RCC 7860 (cell line): ENCODE measurements at places on chromosomes 3 and 15.

GRCh38 chr3:20218215-20218614 lies 32.2 kb upstream of the SGO1 start:
- DNase-seq, result no peak

DNA sequence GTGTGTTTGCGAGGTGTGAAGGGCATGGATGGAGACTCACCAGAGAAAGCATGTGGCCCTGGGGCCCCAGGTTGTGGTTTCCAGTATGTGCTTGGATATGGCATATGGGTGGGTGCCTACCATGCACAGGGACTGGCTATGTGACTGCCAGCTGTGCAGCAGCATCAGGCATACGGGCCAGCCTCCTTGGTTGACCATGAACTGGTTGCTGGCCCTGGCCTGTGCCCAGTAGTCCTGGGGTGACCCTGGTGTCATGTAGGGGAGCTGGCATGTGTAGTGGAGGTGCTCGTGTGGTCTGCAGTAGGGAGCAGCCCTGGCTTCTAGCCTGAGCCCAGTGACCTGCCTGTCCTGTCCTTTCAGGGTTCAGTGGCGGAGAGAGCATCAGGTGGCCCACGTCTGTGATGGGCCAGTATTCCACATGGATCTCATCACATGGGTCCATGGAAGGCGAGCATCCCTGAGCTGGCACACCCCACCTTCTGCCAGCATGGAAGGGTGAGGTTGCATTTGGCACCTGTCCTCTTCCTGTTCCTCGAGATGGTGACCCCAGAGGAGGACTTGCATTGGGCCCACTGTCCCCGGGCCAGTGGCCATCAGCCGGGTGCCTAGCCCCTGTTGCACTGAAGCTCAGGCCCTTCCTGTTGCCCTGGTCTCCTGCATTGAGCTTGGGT lies 228.9 kb downstream of the SNRPN start:
- no peak for DNase-seq

DNA sequence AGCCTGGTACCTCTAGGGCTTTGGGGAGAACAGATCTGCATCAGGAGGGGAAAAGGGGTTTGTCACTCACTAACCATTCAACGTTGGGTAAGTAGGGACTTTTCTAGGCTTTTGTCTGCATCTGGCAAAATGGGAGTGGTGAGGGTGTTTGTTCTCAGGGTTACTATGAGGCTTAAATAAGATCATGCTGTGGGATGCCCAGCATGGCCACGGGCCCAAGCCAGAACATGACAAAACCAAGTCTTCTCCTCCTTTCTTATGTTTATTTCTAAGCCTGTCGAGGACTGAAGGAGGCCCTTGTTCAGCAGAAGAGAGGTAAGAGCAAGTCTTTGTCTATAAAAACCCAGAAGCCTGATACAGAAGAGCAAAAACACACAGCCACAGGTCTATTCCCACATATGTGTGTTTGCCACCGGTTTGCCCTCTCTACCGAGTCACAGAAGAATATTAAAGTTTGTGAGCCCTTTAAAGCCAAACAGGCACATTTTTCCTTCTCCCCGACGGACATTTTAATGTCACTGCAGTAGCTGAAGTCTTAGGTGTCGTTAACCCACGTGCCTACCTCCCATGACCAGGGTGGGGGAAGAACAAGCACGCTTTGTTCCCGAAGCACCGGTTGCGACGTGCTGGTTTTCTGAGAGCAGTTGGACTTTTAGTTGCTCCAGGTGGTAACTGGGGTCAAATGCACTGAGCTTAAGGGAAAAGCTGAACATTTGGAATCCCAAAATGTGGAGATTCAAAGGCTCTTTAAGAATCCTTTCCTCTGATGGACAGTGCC lies 72.1 kb downstream of the NOX5 start:
- no peak for DNase-seq

- no peak for DNase-seq
Observed at GRCh38 chr3:172782235-172782634, 31.7 kb downstream of the ECT2 start.

DNA sequence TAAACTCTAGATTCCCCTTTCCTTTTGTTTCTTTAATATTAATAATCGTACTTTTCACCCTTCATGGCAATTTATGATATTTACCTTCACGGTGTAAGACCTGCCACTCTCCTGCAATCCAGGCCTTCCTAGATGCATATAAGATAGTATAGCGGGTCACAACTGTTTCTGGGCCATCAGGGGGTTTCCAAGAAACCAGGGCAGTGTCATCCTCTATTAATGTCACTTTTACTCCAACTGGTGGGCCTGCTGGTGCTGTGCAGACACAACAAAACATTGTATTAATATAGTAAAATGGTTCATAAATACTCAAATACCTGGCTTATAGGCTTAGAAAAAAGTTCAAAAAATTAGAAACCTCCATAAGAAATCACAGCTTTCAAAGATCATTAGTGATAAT lies 48.9 kb upstream of the PYGO1 start:
- no peak for DNase-seq

GRCh38 chr3:46703013-46703520 lies 1.9 kb downstream of the TMIE start:
- no peak for DNase-seq

DNA sequence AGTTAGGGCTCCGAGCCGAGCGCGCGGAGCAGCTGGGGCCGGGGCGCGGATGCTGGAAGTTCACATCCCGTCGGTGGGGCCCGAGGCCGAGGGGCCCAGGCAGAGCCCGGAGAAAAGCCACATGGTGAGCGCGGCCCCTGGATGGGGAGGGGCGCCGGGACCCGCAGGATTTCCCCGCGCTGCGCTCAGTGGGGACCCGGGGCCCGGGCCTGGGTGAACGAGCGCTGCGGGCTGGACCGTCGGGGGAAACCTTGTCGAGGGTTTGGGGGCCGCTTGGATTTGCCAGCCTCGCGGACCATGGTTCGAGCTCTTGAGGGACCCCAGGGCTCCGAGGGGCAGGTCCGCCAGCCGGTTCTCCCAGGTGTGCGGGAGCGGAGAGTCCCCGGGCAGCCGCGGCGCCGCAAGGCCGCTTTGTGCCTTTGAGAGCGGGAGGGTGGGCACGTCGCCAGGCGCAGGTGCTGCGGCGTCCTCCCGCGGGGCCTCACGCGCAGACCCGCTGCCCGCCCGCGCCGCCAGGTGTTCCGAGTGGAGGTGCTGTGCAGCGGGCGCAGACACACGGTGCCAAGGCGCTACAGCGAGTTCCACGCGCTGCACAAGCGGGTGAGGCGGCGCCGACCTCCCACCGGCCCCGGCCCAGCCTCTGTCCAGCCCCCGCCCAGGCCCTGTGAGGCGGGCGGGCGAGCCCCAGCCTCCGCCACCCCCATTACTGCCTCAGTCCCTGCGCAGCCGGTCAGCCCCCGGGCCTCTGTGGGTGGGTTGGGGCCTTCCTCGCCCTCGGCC lies at the start of gene SNX22:
SNX22 (plus strand) TSS at position 5 of the 780 bp plus-strand sequence; CDS start at position 50, 45 bp downstream.
- DNase-seq, result no peak

GRCh38 chr3:138332472-138333073 lies 2.9 kb upstream of the NME9 start:
- DNase-seq, result peak; percentile 42

- peak; percentile 17 for DNase-seq
Observed at GRCh38 chr3:149042789-149043386, 43.4 kb downstream of the HLTF start.

- peak; percentile 56 for DNase-seq
Observed at GRCh38 chr3:49668861-49669260, 5.3 kb upstream of the APEH start.
